ENCODE measurements at places on chromosomes 11 and 22.

DNA sequence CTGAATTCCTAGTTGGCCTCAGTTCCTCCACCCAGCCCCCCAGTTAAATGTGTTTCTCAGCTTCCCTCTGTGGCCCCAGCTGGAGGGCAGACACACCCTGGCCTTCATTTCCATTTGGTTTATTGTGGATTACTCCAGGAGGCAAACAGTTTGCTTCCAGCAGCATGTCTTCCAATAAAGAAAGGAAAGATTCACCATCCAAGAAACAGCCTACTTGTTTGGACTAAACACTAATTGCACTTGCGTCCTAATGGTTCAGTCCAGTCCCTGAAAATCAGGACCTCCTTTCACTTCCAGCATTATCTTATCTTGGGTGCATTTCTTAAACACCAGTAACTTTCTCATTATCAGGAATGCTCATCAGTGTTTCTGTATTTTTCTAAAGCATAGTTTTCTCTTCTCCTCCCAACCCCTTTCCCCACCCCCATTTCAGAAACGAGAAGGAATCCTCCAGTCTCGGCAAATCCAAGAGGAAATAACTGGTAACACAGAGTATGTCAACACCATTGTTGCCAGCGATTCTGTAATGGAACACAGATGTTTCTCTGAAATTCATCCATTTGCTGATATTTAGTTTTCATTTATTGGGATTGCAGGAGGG, 130.9 kb downstream of the PARVA start:
- no peak for DNase-seq

DNA sequence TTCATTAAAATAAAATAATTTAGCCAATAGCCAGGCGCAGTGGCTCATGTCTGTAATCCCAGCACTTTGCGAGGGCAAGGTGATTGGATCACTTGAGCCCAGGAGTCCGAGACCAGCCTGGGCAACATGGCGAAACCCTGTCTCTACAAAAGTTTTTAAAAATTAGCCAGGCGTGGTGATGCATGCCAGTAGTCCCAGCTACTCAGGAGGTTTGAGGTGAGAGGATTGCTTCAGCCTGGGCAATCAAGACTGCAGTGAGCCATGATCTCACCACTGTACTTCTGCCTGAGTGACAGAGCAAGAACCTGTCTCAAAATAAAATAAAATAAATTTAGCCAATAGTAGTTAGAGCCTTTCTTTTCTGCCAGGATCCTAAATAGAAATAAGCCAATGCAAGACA, 12.2 kb downstream of the HPS5 start:
- no peak for DNase-seq

DNA sequence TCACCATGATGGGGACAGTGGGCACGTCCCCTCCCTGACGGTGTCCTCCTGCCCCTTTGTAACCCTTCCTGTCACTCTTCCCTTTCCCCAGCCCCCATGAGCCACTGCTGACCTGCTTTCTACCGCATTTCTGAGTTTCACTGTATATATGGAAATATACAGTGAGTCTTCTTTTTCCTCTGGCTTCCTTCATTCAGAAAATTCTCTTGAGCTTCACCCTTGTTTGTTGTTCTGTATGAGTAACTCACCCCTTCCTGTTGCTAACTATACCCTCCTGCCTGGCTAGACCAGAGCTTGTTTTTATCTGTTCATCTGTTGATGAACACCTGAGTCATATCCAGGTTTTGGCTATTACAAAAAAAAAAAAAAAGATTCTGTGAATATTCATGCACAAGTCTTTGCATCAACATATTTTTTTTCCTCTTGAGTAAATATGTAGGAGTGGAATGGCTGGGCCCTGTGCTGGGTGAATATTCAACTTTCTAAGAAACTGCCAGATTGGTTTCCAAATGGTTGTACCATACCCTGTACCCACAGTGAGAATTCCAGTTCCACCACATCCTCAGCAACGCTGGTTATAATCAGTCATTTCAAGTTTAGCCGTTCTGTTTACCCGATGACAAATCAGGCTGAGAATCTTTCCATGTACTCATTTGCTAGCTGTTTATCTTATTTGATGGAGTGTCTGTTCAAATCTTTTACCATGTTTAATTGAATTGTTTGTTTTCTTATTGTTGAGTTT, 62.0 kb downstream of the IGF2 start:
- no peak for DNase-seq

DNA sequence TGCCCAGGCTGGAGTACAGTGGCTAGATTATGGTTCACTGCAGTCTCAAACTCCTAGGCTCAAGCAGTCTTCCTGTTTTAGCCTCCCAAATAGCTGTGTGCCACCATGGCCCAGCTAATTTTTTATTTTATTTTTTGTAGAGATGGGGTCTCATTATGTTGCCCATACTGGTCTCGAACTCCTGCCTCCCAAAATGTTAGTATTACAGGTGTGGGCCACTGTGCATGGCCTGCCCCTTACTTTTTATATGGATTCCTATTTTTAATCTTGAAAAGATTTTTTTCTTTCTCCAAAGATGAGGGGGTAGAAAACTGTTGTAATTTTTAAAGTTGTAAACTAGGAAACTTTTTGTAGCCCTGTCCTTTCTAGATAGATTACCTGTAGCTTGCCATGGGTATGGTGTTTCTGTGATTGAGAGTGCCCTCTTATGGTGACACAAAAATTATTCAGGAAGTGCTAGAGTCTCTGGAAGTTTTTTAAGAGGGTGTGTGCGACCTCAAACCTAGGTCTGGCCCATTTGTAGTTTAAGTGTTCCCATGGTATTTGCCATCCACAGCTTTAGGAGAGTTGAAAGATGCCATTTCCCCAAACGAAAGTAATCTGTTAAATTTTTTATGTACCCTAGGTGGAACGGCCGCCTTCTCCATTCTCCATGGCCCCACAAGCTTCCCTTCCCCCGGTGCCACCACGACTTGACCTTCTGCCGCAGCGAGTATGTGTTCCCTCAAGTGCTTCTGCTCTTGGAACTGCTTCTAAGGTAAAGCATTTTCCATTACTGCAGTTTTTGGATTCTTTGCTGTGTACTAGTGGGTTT, 32.4 kb downstream of the MCAM start:
- DNase-seq: no peak

DNA sequence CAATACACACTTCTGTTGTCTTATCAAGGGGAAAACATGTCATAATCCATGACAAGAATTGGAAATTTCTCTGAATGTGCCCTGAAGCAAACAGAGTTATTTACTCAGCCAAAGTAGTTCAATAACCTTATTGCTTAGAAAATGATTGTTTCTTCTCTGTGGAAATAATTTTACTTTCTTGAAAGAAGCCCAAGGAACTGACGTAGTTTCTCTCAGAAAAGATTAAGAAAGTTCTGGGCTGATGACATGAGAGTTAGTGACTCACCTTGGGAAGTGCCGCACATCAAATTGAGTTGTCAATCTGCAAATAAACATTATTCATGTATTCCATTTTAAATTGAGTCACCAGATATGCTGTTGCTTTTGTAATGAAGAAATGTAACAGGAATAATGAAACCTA, 418.6 kb upstream of the LRRC4C start:
- DNase-seq: no peak
